ENCODE measurements at places on chromosomes 2 and 18.

- no peak for DNase-seq
Measured at GRCh38 chr2:215601990-215602721, 166.3 kb upstream of the FN1 start.

DNA sequence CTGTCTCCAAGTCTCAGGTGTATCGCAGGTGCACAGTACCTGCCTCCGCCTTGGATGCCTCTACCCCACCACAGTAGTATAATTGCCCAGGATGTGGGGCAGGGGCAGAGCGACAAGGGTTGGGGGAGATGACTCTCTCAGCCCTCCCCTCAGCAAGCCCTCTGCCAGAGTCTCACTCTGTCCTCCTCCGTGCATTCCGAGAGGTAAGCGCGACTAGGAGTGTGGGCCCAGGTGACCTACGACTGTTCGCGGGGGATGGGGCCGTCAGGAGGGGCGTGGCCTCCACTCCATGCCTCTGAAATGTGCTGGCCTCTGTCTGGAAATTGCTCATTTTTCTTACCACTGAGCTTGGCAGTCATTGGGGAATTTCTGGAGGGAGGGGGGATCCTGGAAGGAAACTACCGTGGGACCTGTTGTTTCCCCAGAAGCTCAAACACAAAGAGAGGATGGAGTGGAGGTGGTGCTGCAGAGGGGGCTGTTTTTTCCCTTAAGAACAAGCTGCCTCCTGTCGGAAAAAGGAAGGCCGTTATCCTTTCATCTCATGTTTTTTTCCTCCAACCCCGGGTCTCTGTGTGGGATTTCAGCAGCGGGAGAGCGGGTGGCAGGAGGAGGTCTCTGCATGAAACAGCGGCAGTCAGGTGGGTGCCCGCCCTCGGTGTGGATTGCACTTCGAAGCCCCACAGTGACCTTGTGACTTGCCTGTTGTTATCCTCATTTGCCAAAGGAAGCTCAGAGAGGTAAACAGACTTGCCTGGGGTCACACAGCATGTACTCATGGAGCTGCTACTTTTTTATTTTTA is 13.0 kb upstream of the RALB start:
- no peak for DNase-seq

DNA sequence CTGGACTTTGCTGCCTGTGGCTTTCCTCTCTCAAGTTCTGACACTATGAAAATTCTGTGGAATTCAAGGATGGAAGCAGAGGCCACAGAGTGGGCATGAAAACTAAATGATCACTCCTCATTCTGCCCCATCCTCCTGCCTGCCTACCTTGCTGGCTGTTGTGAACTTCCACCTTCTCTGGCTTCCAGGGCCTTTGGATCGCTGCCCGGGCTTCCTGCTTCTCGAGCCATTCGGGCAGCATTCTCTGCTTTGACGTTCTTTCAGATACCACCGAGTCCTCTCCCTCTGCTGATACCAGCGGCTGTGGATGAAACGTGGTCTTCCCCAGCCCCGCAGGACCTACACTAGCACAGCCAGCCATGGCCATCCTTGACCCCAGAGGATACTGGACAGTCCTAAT is 327.7 kb upstream of the SLC14A2 start:
- no peak for DNase-seq

DNA sequence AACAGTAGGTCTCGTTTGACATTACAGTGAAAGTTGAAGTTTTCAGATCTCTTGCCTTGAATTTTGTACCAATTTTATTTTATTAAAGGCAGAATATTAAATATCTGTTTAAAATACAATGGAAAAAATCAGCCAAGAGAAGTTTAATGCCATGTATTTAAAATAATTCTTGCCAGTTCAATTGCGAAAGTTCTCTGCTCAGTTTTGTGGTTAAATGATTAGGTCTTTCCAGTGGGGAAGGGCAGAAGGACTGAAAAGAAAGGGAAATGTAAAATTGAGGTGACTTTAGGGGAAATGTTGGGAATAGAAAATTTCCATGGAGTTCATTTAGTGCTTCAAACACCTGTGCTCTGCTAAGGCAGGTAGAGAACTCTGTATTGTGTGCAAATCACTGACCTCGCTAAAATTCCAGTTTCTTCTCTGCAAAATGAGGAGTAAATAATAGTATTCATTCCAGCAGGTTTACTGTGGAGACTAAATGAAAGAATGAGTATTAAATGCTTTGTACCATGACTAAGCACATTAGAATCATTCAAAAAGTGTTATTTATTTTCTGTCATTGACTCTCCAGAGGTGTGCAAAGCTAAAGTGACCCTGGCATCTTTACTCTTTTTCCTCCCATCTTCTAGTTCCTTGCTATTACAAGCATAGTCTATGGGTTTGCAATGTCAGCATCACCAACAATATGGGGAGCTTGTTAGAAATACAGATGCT is 74.4 kb downstream of the KIAA1328 start:
- DNase-seq: no peak

DNA sequence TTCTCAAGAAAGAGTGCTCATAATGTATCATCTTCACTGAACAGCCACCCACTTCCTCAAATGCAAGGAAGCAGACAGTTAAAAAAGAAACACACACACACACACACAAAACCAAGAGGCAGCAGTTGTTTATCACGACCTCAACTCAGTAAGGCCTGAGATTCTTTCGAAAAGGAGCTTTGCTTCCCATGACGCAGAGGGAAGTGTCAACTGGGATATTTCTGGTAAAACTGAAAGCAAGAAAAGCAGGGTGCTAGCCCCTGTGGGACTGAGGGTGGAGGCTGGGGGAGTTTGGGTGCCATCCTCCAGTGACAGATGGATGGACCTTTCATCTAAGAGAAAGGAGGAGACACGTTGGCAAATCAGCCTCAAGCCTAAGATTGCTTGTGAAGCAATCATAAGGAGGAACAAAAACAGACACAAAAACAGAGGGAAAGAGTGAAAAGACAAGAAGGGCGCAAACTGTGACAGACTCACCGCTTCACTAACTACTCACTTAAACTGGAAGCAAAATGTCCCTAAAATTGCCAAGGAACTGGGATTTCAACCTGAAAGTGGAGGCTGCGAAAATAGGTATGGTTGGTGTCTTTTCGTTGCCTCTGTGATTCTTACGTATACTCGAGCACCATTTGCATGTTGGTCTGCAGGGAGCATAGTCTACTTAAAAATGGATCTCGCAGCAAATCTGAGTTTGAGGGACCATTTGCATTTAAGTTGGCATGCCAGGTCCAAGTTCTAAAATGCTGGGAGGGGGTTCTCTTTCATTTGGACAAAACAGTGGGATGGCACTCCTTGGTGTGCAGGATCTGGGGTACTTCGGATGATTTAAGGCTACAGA is at the start of gene ARHGAP25:
ARHGAP25 (plus strand) TSS at position 124 of the 838 bp plus-strand sequence; CDS start at position 513, 389 bp downstream.
- peak; percentile 29 for DNase-seq

DNA sequence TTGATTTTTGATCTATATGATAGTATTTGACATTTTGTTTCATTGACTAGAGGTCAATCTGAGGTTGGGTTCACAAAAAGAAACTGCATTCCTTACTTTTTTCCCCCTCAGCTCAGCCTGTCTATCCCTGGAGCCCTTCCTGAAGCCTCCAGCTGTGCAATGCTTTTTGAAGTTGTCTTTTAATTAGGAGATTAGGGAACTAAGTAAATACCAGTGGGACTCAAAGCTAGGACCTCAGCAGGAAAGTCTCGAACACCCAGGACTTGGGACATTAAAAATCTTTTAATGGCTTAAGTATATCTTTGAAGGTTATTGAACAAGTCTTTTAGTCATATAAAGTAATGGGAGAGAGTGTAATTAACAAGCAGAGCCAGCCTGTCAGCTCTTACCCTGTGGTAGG is 220.2 kb downstream of the PDE11A start:
- DNase-seq: no peak

DNA sequence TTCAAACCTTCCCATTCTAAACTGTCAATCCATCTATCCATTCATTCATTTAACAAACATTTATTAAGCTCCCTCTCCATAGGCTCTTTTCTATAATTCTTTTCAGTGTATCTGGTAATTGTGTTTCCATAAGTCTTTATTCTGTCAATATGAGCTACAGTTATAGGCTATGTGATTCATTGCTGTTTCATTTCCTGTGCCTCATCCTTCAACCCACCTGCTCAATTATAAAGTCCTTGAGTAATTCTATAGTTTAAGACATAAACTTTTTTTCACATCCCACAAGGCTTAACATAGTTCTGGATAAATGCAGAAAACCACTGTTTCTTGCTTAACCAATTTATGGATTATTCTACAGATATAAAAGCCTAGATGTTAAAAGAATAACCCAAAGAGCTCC is 84.2 kb upstream of the PIK3C3 start:
- no peak for DNase-seq

- DNase-seq: no peak
Measured at GRCh38 chr2:136067897-136068580, 49.9 kb downstream of the CXCR4 start.

- DNase-seq: no peak
Measured at GRCh38 chr18:21745231-21745630, 4.6 kb downstream of the MIB1 start.

- no peak for DNase-seq
Measured at GRCh38 chr18:57989536-57989935, 54.5 kb upstream of the NEDD4L start.

DNA sequence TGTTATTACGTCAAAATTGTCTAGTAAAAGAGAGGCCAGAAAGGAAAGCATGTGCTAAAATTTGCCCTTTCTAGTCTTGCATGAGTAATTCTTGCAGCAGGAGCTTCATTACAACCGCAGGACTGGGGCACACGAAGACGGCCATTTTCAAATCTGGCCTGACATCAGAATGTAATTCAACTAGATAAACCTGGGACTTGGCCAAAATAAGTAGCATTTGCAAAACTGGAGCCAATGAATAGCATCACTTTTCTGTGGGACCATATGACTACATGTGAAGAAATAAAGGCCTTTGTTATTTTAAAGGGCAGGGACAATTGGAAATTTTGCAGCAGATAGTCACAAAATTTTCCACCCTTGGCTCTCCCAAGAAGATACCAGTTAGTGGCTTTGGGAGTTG is 3.0 kb upstream of the FZD7 start:
- DNase-seq: no peak

DNA sequence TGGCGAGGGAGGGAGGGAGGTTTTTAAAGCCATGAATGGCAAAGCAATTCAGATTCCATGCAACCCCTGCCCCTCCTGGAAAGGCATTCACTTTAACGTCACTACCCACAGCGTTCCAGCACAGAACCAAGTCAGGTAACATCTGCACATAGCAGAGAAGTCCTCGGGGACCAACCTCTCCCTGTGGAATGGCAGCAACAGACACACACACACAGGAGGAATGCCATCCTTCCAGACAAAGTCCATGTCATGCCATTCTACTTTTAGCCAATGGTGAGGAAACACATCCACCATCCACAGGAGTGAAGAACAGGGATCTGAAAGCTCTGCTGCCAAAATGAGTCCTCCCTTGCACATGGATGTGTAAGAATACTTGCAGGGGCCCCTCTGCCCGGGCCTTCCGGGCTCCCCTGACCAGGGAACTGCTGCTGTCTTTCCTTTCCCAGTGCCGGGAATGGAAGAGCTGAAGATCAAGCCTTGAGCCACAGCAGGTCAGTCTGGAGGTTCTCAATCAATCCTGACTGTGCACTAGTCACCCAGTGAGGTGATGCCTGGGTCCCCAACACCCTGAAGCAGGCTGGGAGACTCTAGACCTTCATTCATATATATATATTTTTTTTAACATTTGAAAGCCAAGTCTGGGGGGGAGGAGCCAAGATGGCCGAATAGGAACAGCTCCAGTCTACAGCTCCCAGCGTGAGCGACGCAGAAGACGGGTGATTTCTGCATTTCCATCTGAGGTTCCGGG is 63.7 kb downstream of the UXS1 start:
- no peak for DNase-seq

GRCh38 chr2:234661175-234661574 is 164.3 kb upstream of the ARL4C start:
- DNase-seq: no peak

DNA sequence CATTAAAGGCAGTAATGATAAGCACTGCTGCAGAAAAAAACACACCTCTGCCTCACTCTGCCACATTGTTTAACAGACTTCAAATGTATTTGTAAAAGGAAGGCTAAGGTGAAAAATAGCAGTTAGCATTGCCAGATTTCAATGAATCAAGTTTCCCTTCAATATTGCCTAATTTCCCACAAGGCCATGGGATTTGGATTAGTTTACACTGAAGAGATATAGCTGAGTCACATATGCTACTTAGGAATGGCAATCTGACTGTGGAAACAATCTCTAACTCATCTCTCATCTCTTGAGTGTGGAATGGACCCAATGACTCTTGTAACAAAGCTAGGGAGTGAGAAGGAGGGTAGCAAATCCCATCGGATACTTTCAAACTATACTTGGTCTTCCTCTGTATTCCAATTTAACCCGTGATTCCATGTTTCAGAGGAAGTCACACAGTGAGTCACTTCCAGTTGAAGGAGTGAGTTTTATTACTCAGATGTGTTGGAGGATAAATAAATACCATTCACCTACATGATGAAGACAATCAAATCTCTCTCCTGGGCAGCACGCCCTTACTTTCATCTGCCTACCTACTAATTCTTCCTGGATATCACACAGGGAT is 5.1 kb downstream of the B4GALT6 start:
- DNase-seq: no peak

GRCh38 chr2:231554748-231555545 is 24.7 kb upstream of the NMUR1 start:
- DNase-seq: no peak

- DNase-seq: no peak
Measured at GRCh38 chr2:216343221-216343980, 28.9 kb downstream of the MARCHF4 start.

GRCh38 chr2:151987484-151987883 is 111.4 kb downstream of the CACNB4 start:
- no peak for DNase-seq

DNA sequence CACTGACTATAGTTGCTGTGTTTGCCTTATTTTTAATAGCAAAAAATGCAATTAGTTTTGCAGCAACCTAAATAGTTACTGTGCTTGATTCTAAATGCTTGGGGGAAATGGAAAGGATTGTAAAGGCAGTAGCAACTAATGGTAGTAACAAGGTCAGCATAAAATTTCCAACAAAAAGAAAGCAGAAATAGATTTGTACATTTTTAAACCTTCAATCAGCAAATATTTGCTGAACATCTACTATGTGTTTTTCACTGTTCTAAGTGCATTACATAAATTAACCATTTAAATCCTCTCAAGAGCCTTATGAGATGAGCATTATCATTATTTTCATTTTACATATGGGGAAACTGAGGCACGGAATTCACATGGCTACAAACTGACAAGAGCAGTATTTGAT is 308.0 kb upstream of the UBE2E3 start:
- DNase-seq: no peak

- DNase-seq: no peak
Measured at GRCh38 chr18:76875390-76876325, 53.3 kb downstream of the ZNF236 start.

- no peak for DNase-seq
Measured at GRCh38 chr2:12606472-12607000, 110.2 kb upstream of the TRIB2 start.
